ENCODE measurements at places on chromosomes 6 and 20. TPM values are rescaled to one million over a fixed set of nuclear protein-coding genes. Genes with fewer than 3 reads are reported as not detected.

- DNase-seq, result no peak
Observed at GRCh38 chr6:39114388-39114703, 640 bp downstream of the SAYSD1 start.

DNA sequence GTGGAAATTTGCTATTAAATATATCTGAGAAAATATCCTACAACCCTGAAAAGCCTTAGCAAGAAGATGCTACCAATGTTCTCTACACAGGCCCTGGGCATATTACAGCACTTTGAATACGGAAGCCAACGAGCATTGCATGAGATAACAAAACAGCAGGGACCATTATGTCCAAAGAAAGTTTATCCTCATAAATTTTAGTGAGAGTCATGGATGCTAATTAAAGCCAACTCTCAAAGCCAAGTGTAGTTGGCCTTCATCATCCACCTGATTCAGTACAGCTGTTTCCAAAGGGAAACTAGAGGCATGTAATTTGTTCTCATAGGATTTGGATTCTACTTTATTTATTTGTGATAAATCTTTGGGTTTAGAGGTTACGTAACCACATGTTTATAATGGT, 564.8 kb downstream of the RFPL4B start:
- DNase-seq, result no peak

DNA sequence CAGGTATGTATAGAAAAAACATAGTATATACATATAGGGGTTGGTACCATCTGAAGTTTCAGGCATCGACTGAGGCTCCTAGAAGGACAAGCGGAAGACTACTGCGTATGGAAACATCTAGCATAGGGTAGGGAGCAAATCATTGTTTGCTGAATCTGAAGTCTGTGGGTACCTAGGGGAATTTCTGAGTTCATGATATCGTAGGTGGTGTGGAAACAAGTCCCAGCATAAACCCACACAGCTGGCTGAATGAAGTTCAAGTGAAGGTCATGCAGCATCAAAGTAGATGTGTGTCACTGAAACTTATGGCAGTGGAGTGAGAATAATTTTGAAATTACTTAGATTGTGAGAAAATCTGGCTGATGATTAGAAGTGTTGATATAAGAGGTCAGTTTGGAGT, 39.4 kb downstream of the MAP7 start:
- DNase-seq, result no peak

DNA sequence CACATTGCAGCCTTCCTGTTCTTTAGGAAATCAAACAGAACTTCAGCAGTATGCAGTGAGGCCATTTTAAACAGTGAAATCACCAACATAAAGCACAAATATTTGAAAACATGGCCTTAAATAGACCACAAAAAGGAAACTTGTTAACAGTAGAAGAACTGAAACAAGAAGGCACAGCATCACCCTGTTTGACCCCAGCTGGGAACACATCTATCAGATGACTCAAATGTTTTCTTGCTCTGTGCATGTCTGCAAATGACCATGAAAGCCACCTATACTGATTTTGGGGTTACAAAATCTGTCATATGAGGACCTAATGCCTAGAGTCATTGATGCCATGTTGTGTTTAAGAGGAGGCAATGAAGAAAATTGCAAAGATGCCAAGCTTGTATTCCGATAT, 123.8 kb upstream of the ADGRF1 start:
- DNase-seq, result no peak

GRCh38 chr20:1203630-1204029, 376 bp downstream of the C20orf202 start:
- no peak for DNase-seq

- no peak for DNase-seq
Observed at GRCh38 chr6:100346203-100346602, 118.5 kb downstream of the SIM1 start.

Gene GHRH
- total RNA-seq, result not detected

Gene OOEP
- total RNA-seq, result not detected
